ENCODE measurements at places on chromosomes 3 and 15. TPM values are rescaled to one million over a fixed set of nuclear protein-coding genes. Genes with fewer than 3 reads are reported as not detected.

TGM4 gene
- 0.23 TPM for total RNA-seq

FOXL2NB gene
- total RNA-seq: 1.0 TPM

SLC51A gene
- not detected for total RNA-seq

LMAN1L gene
- total RNA-seq: not detected

SYNPR gene
- total RNA-seq: not detected

ARRDC4 gene
- total RNA-seq: 0.28 TPM

KBTBD13 gene
- total RNA-seq: not detected

C3orf80 gene
- 0.92 TPM for total RNA-seq

CHRD gene
- 0.11 TPM for total RNA-seq

SERPINI2 gene
- not detected for total RNA-seq

THPO gene
- 0.16 TPM for total RNA-seq

HGD gene
- total RNA-seq: 22.1 TPM

EPHA3 gene
- total RNA-seq: not detected

P2RY12 gene
- total RNA-seq: not detected

ZNF80 gene
- not detected for total RNA-seq

LRRN1 gene
- total RNA-seq: not detected

ANO10 gene
- total RNA-seq: 19.4 TPM

CHRNA3 gene
- 0.33 TPM for total RNA-seq

THSD4 gene
- total RNA-seq: 25.8 TPM

SRGAP3 gene
- 1.4 TPM for total RNA-seq

RASGRF1 gene
- total RNA-seq: 0.13 TPM

MYNN gene
- 9.8 TPM for total RNA-seq

LRRIQ4 gene
- total RNA-seq: not detected

GPR62 gene
- not detected for total RNA-seq

DNAH12 gene
- 0.09 TPM for total RNA-seq

MCF2L2 gene
- 0.17 TPM for total RNA-seq

All from A549 treated with AZD2906 at 1 μM for 4 hours (cell line).